Transverse colon (tissue), 4 donors: ENCODE measurements at places on chromosomes 7 and 10. TPM values are rescaled to one million over a fixed set of nuclear protein-coding genes. Genes with fewer than 3 reads are reported as not detected.

Gene PAPSS2
- total RNA-seq: 117 TPM

Gene ATOH7
- 0.27 TPM for total RNA-seq

Gene CUBN
- 1.4 TPM for total RNA-seq

Gene MEOX2
- not detected for total RNA-seq

Gene ELFN1
- 0.14 TPM for total RNA-seq

Gene TRPV6
- total RNA-seq: 0.14 TPM

Gene OR13A1
- total RNA-seq: 0.48 TPM

DNA sequence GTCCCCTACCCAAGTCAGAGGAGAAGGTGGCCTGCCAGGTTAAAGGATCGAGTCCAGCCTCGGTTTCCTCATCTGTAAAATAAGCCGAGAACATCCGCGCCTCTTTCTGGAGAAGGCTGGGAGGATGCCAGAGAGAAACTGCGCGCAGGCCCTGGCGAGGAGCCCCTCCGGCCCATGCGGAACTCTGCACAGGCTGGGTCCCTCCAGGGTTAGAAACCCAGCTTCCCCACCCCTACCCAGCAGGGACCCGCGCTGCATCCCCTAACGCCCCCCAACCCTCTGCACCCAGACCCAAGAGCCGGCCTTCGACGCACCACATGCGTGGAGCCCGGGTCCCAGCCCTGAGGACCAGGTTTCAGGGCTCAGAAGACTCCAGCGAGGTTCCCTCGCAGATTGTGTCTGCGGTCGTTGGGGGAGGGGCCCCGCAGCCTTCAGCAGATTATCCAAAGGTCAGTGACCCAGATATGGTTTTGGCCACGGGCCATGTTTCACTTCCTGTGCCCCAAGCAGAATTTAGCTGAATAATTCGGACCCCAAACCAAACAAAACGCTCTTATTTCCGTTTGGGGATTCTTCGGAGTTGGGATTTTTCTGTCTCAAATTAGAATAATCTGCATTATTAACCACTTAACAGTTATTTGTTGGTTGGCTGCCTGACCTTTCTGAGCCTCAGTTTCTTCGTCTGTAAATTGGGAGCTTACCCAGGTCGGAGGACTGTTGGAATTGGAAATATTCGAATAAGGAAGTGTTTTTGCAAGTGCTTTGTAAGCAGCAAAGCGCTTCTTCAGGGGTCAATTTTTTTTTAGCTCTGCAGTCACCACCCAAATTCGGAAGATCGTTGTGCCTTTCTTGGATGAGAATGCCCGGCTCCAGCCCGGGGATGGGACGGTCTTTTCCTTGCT, 167.7 kb downstream of the UBE2H start:
- H3K36me3 ChIP-seq: no peaks in the 10 kb centered on the region
- DNase-seq: peak; percentile 61
- H3K4me1 ChIP-seq: peaks cover 49% of the 10 kb centered on the region
- no peak overlapping the region for H3K27ac ChIP-seq
- H3K27me3 ChIP-seq: peaks cover 90% of the 10 kb centered on the region

DNA sequence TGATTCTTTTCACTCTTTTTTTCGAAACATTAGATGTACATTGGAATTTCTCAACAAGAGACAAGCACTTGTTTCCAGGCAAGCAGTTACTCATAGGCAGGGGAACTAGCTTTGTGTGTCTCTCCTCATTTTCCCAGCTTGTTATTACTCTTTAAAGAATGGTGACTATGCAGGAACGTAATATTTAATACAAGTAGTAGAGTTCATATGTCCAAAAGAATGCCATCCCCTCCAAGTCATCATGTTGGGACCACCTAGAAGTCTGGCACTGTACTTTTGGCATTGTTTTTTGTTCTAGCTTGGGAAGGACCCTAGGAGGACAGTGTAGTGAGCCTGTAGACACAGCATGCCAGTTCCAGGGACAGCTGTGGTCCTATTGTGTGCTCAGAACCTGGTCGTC, 650.7 kb downstream of the INHBA start:
- H3K4me1 ChIP-seq: peaks cover 2% of the 10 kb centered on the region
- H3K36me3 ChIP-seq: no peaks in the 10 kb centered on the region
- H3K4me3 ChIP-seq: no peak overlapping the region
- H3K27me3 ChIP-seq: no peaks in the 10 kb centered on the region
- H3K27ac ChIP-seq: no peak overlapping the region
- no peak for DNase-seq

GRCh38 chr7:54543051-54543488, 895 bp downstream of the VSTM2A start:
- DNase-seq: no peak

GRCh38 chr7:85896531-85896930, 709.7 kb upstream of the SEMA3D start:
- H3K36me3 ChIP-seq: no peaks in the 10 kb centered on the region
- H3K4me3 ChIP-seq: no peak overlapping the region
- no peak overlapping the region for H3K27ac ChIP-seq

- no peak overlapping the region for H3K27ac ChIP-seq
- H3K4me1 ChIP-seq: no peaks in the 10 kb centered on the region
- H3K4me3 ChIP-seq: no peak overlapping the region
- no peaks in the 10 kb centered on the region for H3K36me3 ChIP-seq
- no peak for DNase-seq
These were observed 12.7 kb upstream of the MIOS start for GRCh38 chr7:7554021-7554432.

GRCh38 chr7:15239801-15240200, 322.0 kb downstream of the AGMO start:
- H3K4me1 ChIP-seq: no peaks in the 10 kb centered on the region
- no peaks in the 10 kb centered on the region for H3K27me3 ChIP-seq
- no peaks in the 10 kb centered on the region for H3K36me3 ChIP-seq
- DNase-seq: no peak
- no peak overlapping the region for H3K4me3 ChIP-seq
- no peak overlapping the region for H3K27ac ChIP-seq

DNA sequence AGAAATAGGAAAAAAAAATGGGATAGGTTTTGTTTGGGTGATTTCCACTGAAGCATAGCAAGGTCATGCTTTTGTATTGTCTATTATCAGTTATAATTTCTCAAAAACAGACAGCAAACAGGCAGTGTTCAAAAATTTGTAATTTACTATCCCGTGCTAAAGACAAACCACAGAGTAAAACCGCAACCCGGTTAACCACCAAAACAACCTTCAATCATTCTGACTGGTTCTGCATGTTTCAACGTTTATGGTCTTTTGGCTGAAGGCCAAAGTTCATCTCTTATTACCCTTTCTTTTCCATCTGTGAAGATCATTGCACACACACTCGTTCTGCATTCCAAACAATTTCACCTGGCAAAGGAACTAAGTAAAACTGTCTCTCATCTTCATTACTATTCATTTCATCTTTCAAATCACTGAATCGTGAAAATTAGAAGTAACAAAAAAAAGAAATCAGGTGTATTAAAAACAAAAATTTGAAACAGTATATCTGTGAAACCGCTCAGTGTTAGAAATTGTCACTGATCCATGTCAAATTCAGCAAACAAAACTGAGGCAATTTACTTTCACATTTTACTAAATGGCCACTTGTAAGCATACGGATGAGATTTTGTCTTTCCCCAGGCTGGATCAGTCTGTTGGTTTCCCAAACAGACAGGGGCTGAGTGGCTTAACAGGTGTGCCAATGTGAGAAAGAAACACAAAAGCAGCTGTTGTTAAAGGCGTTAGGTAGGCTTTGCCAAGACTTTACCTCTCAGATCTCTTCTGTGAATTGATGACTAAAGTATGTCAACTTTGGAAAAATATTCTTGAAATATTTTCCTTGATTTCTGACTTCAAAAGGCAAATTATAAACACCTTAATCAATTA, 539.6 kb downstream of the CNTNAP2 start:
- no peak overlapping the region for H3K4me3 ChIP-seq
- H3K4me1 ChIP-seq: no peaks in the 10 kb centered on the region
- no peak for DNase-seq
- no peaks in the 10 kb centered on the region for H3K36me3 ChIP-seq
- no peaks in the 10 kb centered on the region for H3K27me3 ChIP-seq

- no peaks in the 10 kb centered on the region for H3K36me3 ChIP-seq
- DNase-seq: no peak
These were observed 3.5 kb upstream of the HOGA1 start for GRCh38 chr10:97580421-97581367.

DNA sequence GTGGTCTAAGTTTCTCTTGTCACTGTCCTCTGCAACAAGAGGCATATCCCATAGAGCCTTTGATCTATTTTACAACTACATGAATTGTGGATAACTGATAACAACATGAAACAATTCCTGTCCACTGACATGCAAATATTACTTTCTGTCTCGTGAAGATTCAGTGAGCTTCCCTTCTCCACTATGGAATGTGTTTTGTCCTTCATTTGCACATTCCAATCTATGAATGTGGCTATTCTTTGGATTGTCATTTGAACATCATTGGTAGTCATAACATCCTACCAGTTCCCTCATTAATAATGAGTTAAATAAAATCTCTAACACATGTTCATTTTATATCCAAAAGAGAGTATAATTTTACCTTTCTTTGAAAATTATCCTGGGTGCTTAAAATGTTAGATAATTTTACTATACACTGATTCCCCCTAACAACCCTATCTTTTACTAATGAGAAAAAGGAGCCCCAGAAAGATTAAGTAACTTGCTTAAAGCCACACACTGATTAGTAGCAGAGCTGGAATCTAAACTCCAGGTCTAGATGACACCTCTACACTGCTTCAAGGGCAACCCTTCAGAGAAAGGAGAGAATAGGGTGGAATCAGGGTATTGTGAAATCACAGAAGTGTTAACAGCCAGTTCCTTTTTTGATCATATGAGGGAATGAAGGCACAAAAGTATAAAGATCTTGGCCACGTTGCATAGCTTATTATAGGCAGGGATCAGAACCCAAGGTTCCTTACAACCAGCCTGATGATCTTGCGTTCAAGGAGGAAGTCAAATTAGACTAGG, 39.1 kb downstream of the PDE1C start:
- H3K27me3 ChIP-seq: no peaks in the 10 kb centered on the region
- no peak for DNase-seq
- no peak overlapping the region for H3K27ac ChIP-seq
- no peaks in the 10 kb centered on the region for H3K4me1 ChIP-seq
- no peaks in the 10 kb centered on the region for H3K36me3 ChIP-seq

DNA sequence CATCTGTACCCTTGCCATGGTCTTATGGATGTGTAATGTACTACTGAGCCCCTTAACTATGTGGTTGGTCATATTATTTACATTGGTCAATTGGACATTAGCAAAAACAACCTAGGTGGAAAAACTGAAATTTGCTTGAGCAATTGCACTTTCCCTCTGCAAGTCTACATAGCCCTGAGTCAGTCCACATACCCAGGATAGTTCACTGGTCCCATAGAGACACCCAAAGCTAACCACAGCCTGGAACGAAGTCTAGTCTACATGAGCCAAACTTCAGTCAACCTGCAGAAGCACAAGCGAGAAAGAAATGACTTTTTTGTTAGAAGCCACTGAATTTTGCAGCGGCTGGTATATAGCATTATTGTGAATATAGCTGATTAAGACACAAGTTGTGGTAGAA, 37.6 kb upstream of the COL1A2 start:
- H3K4me3 ChIP-seq: no peak overlapping the region
- no peak overlapping the region for H3K27ac ChIP-seq
- no peak for DNase-seq
- H3K27me3 ChIP-seq: no peaks in the 10 kb centered on the region

GRCh38 chr10:30442019-30442606, 8.1 kb downstream of the MAP3K8 start:
- no peak overlapping the region for H3K4me3 ChIP-seq
- H3K4me1 ChIP-seq: peaks cover 37% of the 10 kb centered on the region
- H3K27me3 ChIP-seq: no peaks in the 10 kb centered on the region
- DNase-seq: no peak

DNA sequence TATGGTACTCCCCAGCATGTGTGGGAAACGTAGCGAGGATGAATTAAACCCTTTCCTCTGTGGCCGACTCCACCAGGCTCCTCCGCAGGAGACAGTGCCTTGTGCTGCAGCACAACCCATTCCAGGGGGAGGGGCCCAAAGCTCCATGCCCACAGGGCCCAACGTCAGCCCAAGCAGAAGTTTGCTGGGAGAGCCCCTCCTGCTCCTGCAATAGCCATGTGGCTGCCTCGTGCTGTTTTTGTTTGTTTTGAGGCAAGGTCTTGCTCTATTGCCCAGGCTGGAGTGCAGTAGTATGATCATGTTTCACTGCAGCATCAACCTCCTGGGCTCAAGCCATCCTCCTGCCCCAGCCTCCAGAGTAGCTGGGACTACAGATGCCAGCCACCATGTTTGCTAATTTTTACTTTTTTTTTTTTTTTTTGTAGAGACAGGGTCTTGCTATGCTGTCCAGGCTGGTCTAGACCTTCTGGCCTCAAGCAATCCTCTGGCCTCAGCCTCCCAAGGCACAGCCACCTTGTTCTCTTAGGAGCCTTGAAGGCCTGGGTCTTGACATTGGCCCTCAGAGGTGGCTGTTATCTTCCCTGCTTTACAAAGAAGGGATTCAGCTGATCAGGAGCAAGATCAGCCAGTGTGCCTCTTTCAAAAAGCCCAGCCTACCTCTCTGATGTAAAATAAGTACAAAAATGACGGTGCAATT, 102.8 kb downstream of the DYNC2I1 start:
- peaks cover 20% of the 10 kb centered on the region for H3K4me1 ChIP-seq
- DNase-seq: no peak
- no peak overlapping the region for H3K4me3 ChIP-seq
- H3K36me3 ChIP-seq: no peaks in the 10 kb centered on the region
- no peak overlapping the region for H3K27ac ChIP-seq

DNA sequence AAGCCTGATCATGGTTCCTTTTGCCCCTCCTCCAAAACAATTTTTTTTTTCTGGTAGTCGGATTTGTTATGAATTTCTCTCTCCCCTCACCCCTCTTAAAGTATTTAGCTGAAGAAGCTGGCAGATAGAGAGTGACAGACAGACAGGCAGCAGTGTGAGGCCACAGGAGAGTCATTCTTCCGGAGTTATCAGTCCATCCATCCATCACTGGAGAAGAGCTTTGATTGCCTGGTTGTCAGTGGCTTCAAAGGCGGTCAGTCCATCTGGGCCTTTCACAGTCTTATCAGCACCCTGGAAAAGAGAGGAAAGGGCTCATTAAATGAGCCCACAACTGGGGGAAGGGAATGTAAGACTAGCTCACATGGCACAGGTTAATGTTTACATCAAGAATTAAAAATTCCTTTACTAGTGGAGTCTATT, 47.4 kb downstream of the MTPN start:
- no peak for DNase-seq
- H3K36me3 ChIP-seq: no peaks in the 10 kb centered on the region
- H3K4me3 ChIP-seq: no peak overlapping the region
- peaks cover 8% of the 10 kb centered on the region for H3K4me1 ChIP-seq
- no peak overlapping the region for H3K27ac ChIP-seq

DNA sequence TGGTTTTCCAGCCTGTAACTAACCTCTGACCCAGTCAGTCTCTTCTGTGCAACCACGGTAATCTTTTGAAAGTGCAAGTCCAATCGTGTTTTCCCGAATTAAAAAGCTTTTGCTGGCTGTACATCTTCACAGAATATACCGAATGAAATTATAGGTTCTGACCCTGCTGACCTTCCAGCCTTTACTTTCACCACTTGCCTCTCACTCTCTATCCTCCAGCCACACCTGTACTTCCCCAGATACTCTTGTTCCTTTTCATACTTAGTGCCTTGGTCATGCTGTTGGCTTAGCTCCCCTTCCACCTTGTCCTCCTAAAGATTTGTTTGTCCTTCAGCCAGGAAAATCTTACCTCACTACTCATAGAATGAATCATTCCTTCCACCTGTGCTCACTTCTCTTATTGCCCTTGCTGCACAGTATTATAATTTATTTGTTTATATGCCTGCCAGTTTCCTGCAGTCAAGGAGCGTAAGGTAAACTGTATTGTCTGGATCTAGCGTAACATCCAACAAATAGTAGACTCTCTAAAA, 2.3 kb upstream of the PNPLA8 start:
- DNase-seq: peak; percentile 24
- peaks cover 24% of the 10 kb centered on the region for H3K4me1 ChIP-seq
- H3K27me3 ChIP-seq: no peaks in the 10 kb centered on the region
- no peaks in the 10 kb centered on the region for H3K36me3 ChIP-seq
